ENCODE measurements at places on chromosomes 1 and 21. TPM values are rescaled to one million over a fixed set of nuclear protein-coding genes. Genes with fewer than 3 reads are reported as not detected.

PKLR gene
- total RNA-seq: not detected

CRNN gene
- total RNA-seq: not detected

SYNC gene
- total RNA-seq: not detected

NR1I3 gene
- not detected for total RNA-seq

DNA sequence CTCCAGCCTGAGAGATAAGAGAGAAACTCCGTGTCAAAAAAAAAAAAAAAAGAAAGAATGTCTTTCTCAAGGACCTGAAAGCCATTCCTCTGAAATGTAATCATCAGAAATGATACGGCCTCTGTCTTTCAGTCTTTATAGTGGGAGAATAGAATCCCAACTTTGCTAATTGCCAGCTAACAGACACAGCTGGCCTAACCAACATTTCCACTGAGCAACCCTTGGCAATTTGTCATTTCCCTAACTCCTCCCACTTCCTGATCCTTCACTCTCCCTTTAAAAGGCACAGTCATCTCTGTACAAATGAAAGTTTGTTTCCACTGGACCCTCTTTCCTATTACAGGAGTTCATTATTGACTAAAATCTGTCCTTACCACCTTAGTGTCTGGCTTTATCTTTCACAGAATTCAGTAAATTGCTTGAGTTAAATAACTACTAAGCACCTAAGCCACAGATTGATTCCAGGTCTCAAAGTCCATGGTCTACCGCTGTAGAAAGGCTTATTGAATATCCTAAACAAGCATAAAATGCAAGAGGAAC lies 4.3 kb upstream of the CBR1 start:
- H3K27ac ChIP-seq: no peak overlapping the region
- H3K36me3 ChIP-seq: no peaks in the 10 kb centered on the region
- H3K4me3 ChIP-seq: no peak overlapping the region
- no peak for DNase-seq
- H3K27me3 ChIP-seq: no peaks in the 10 kb centered on the region

DNA sequence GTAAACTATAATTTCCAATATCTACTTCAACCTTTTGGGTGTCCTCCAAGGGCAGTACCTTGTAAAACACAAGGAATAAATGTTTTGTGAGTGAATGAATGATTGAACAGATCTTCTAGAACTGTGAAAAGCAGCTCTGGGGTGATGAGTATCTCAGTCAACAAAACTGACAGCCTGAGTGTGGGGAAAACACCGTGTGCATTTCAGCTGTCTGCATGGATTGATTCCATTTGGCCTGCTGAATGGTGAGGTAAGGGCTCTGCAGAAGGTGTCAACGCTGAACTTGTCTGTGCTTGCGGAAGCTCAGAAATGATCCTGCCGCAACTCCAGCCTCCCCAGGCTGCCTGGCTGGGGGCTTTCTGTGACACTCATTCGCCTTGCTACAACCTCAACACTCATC lies 7.4 kb upstream of the AGMAT start:
- H3K36me3 ChIP-seq: peaks cover 3% of the 10 kb centered on the region
- DNase-seq: no peak
- no peak overlapping the region for H3K4me3 ChIP-seq
- H3K4me1 ChIP-seq: no peaks in the 10 kb centered on the region
- no peak overlapping the region for H3K27ac ChIP-seq
- H3K27me3 ChIP-seq: no peaks in the 10 kb centered on the region

Data from CD4-positive, CD25-positive, alpha-beta regulatory T cell (primary cell).